ENCODE measurements at places on chromosomes 2 and 18. TPM values are rescaled to one million over a fixed set of nuclear protein-coding genes. Genes with fewer than 3 reads are reported as not detected.

- no peaks in the 10 kb centered on the region for H3K27me3 ChIP-seq
- peaks cover 8% of the 10 kb centered on the region for H3K36me3 ChIP-seq
- peak; percentile 32 for DNase-seq
- peak overlapping the region; percentile 92 for H3K27ac ChIP-seq
- peak overlapping the region; percentile 61 for H3K4me3 ChIP-seq
- peaks cover 16% of the 10 kb centered on the region for H3K4me1 ChIP-seq
Observed at GRCh38 chr2:227325839-227326195, 766 bp downstream of the MFF start.

- no peaks in the 10 kb centered on the region for H3K27me3 ChIP-seq
- peaks cover 73% of the 10 kb centered on the region for H3K4me1 ChIP-seq
- H3K36me3 ChIP-seq, result no peaks in the 10 kb centered on the region
- H3K4me3 ChIP-seq, result no peak overlapping the region
- H3K27ac ChIP-seq, result peak overlapping the region; percentile 73
Observed at GRCh38 chr18:35051641-35052377, 10.6 kb downstream of the MAPRE2 start.

DNA sequence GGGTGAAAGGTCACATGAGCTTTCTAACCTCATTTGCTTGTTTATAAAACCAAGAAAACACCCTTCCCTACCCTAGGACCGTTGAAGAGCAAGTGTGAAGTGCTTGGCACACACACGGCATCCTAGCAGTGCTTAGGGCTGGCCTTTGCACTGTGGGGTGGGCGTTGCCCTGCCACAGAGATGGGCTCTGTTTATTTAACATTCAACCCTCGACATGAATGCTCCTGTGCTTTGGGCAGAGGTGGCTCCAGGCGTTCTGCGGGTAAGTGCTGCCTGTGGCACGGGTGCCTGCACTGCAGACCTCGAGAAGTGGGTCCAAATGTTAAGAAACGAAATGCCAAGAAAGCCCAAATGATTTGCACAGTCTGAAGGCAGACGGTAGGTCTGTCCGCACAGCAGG is 170.1 kb downstream of the FHOD3 start:
- no peaks in the 10 kb centered on the region for H3K36me3 ChIP-seq
- peaks cover 15% of the 10 kb centered on the region for H3K4me1 ChIP-seq
- DNase-seq, result no peak
- no peak overlapping the region for H3K4me3 ChIP-seq
- H3K27me3 ChIP-seq, result no peaks in the 10 kb centered on the region

- no peaks in the 10 kb centered on the region for H3K27me3 ChIP-seq
- no peaks in the 10 kb centered on the region for H3K36me3 ChIP-seq
- H3K4me1 ChIP-seq, result peaks cover 7% of the 10 kb centered on the region
- H3K4me3 ChIP-seq, result no peak overlapping the region
- DNase-seq, result no peak
- H3K27ac ChIP-seq, result no peak overlapping the region
Observed at GRCh38 chr2:111711270-111711669, 172.7 kb downstream of the ANAPC1 start.

DNA sequence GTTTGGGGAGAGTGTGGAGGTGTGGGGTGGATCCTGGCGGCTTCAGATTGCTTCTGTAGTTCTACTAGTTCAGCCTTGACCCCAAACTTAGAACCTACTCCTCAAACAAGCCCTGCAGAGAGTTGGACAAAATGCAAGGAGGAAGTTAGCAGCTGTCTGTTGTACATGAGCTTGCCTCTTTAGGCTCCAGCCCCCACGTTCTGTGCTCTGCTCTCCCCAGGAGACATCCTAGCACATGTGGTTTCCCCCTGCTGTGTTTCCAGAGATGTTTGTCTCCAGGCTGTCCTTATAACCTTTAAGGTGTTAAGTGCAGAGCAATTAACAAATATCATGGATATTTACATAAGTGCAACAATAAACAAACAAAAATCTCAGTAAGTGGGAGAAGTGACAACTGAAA is 111.1 kb downstream of the ACOXL start:
- no peak overlapping the region for H3K27ac ChIP-seq
- no peaks in the 10 kb centered on the region for H3K27me3 ChIP-seq
- H3K36me3 ChIP-seq, result no peaks in the 10 kb centered on the region
- no peaks in the 10 kb centered on the region for H3K4me1 ChIP-seq
- no peak overlapping the region for H3K4me3 ChIP-seq
- DNase-seq, result no peak

GRCh38 chr2:30709516-30709915 is 97.7 kb downstream of the CAPN13 start:
- no peak overlapping the region for H3K4me3 ChIP-seq
- peaks cover 33% of the 10 kb centered on the region for H3K4me1 ChIP-seq
- H3K27ac ChIP-seq, result no peak overlapping the region
- no peaks in the 10 kb centered on the region for H3K36me3 ChIP-seq
- H3K27me3 ChIP-seq, result no peaks in the 10 kb centered on the region

GRCh38 chr2:127418300-127419111 is at the start of gene PROC:
PROC (plus strand) TSS chr2:127418427; CDS start chr2:127419943, 1,516 bp downstream.
- no peak for DNase-seq
- H3K27ac ChIP-seq, result no peak within 1 kb of the TSS
- H3K36me3 ChIP-seq, result no peaks in the 10 kb centered on the region
- H3K4me3 ChIP-seq, result no peak within 1 kb of the TSS

DNA sequence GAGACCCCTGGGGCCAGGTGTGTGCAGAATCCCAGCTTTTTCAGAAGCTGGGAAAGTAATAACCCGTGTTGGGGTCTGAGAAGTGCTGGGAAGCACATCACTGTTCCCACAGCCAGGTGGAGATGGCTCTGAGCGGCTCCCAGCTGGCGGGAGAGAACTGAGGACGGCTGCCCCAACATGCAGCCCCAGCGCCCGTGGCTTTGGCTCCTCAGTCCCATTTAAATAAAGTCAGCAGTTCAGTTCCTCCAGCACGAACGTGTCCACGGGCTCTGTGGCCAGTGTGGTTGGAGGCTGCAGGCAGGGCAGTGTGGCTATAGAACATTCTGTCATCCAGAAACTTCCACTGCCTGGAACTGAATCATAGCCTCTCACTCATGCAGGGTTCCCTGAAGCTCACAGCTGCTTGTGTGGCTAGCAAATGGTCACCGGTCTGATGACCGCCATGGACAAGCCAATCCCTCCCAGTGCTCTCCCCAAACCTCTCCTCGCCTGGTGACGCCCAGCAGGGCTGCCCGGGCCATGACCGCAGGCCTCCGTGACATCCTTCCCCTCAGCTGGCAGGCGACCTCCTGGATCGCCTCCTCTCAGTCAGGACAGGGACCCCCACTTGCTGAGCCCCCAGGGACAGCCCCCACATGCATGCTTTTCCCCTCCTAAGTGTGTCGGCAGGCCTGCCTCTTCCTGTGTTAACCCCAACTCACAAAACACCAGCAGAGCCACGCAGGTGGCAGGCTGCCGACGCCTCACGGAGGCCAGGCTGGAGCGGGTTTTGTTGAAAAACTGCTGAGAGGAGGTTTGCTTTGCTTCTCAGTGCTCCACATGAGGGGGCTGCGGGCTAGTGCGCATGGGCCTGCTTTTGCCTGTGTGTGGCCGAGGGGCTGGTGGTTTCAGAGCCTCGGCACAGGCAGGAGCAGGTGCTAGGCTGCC is 1.3 kb downstream of the RTP5 start:
- H3K27me3 ChIP-seq, result peaks cover 18% of the 10 kb centered on the region
- peak; percentile 61 for DNase-seq
- H3K36me3 ChIP-seq, result no peaks in the 10 kb centered on the region
- H3K4me3 ChIP-seq, result no peak overlapping the region
- H3K27ac ChIP-seq, result no peak overlapping the region

GRCh38 chr2:224271617-224272236 is 130.2 kb downstream of the FAM124B start:
- H3K27ac ChIP-seq, result no peak overlapping the region
- H3K4me3 ChIP-seq, result no peak overlapping the region
- H3K36me3 ChIP-seq, result no peaks in the 10 kb centered on the region
- no peaks in the 10 kb centered on the region for H3K4me1 ChIP-seq
- H3K27me3 ChIP-seq, result no peaks in the 10 kb centered on the region

GRCh38 chr18:45164551-45164950 is 450.7 kb upstream of the SLC14A2 start:
- H3K36me3 ChIP-seq, result no peaks in the 10 kb centered on the region
- no peaks in the 10 kb centered on the region for H3K27me3 ChIP-seq
- no peak overlapping the region for H3K4me3 ChIP-seq
- H3K4me1 ChIP-seq, result no peaks in the 10 kb centered on the region
- no peak overlapping the region for H3K27ac ChIP-seq
- DNase-seq, result no peak

DNA sequence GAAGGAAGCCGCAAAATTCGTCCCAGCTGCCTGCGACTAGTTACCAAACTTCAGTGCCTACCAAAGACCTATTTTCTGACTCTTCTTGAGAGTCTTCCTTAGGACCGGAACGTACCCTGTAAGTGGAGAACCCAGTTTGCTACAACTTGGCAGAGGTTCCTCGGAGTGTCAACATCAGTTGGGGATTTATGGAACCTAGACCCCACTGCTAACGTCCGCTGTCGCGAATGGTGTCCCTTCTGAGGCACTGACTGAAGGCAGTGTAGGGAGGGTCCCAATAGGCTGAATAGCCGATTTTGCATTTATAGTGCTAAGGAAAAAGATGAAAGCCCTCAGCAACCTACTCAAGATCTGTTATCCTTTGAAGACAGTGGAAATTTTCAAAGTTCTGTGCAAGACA is 568 bp upstream of the STK17B start:
- H3K36me3 ChIP-seq, result no peaks in the 10 kb centered on the region
- peaks cover 9% of the 10 kb centered on the region for H3K4me1 ChIP-seq
- H3K4me3 ChIP-seq, result peak overlapping the region; percentile 66
- no peak for DNase-seq

GRCh38 chr2:38602136-38602731 is 494 bp downstream of the HNRNPLL start:
- DNase-seq, result peak; percentile 48
- H3K36me3 ChIP-seq, result no peaks in the 10 kb centered on the region
- H3K27ac ChIP-seq, result peak overlapping the region; percentile 97

DNA sequence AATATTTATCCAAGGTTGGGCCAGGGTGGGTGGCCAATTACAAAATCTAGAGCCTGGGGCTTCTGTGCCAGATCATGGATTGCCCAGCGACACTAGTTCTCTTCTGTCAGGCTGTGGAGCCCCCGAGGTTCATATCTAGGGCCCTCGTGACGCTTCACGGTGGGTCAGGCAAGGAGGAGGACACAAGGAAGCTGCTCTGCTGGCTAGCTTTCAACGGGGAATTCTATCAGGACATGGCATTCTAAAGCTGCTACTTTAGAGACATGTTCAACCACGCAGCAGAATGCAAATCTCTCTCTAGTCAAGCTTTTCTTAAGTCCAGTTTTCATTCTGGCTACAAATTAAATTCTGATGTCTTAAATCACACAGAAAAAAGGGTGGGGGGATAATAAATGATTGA is 180.2 kb downstream of the THADA start:
- no peaks in the 10 kb centered on the region for H3K36me3 ChIP-seq
- H3K27ac ChIP-seq, result no peak overlapping the region
- H3K27me3 ChIP-seq, result no peaks in the 10 kb centered on the region

- no peak for DNase-seq
- H3K27ac ChIP-seq, result no peak overlapping the region
- no peak overlapping the region for H3K4me3 ChIP-seq
- H3K4me1 ChIP-seq, result no peaks in the 10 kb centered on the region
Observed at GRCh38 chr2:211114826-211115455, 558.5 kb downstream of the CPS1 start.

DNA sequence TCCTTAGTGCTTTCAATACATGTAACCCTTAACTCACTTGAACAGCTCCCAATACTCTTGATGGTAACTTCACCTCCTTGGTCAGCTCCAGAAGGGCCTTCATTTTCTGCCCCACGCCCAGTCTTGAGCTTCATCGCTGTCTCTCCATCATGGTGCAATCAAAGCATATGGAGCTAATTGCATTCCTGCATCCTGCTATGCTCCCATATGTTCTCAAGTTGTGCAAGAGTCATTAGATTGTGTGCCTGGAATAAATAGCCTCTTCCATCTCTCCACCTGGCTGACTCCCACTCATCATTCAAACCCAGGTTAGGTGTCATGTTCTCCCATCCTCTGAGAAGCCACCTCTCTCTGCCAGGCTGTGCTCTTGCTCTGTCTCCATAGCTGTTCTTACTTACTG is 364.5 kb upstream of the RGPD4 start:
- H3K4me3 ChIP-seq, result no peak overlapping the region
- H3K27ac ChIP-seq, result no peak overlapping the region
- no peaks in the 10 kb centered on the region for H3K27me3 ChIP-seq
- DNase-seq, result no peak

DNA sequence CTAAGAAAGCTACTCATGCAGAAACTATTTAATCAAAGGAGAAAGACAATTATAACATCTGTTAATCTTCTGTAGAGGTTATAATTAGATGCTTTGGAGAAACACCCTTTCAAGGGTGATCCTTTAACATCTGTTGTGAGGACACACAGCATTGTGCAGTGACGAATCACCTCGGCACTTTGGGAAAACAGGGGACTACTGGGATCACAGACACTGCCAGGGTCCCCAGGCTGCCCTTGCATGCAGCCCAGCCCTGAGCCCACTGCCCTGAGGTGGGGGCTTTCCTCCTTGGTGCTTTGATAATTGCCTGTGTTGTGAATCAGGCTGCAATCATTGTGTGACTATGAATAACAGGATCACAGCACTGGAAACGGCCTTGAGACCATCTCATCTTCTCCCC is 10.6 kb downstream of the NCKAP5 start:
- no peak overlapping the region for H3K4me3 ChIP-seq
- H3K27me3 ChIP-seq, result no peaks in the 10 kb centered on the region
- H3K4me1 ChIP-seq, result peaks cover 9% of the 10 kb centered on the region
- no peaks in the 10 kb centered on the region for H3K36me3 ChIP-seq

DNA sequence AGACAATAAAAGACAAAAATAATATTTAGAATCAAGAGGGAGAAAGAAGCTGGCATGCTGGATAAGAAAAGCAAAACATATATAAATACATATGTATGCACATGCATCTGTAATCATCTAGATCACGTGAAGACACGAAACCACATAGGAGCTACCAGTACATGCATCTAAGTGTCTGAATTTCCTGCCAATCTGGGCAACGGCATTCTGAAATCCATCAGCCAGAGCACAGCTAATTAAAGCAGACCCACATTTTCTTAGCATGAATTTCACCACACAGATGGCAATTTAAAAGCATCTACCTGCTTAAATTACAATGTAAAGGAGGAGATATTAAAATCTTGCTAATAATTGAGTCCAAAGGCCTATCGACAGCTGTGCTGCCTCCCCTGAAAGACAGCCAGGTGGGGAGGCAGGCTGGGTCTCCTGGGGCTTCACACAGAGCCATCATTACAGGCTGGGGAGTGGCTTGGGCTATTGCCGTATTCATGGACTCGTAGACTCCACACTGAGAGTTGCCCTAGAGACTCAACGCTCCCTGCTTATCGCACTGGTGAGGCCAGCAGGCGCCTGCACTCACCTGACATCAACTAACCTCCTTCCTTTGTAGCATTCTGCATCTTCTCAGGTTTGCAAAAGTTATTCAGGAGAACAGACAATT is 272.5 kb upstream of the PXDN start:
- H3K36me3 ChIP-seq, result no peaks in the 10 kb centered on the region
- no peak for DNase-seq
- H3K27ac ChIP-seq, result no peak overlapping the region
- H3K27me3 ChIP-seq, result no peaks in the 10 kb centered on the region

- H3K4me3 ChIP-seq, result no peak overlapping the region
- H3K4me1 ChIP-seq, result peaks cover 4% of the 10 kb centered on the region
Observed at GRCh38 chr2:231293163-231293562, 94.7 kb downstream of the ARMC9 start.

GRCh38 chr18:57352271-57352701 is at the start of gene ST8SIA3:
ST8SIA3 (plus strand) TSS chr18:57352557; CDS start chr18:57352847, 290 bp downstream.
- H3K4me1 ChIP-seq, result no peaks in the 10 kb centered on the region
- H3K36me3 ChIP-seq, result no peaks in the 10 kb centered on the region
- H3K4me3 ChIP-seq, result no peak within 1 kb of the TSS
- no peak for DNase-seq
- H3K27me3 ChIP-seq, result peaks cover 44% of the 10 kb centered on the region

The ASPRV1 gene
- total RNA-seq, result 0.28 TPM

The ASB18 gene
- 29.0 TPM for total RNA-seq

The VRK2 gene
- 26.8 TPM for total RNA-seq

The NPAS2 gene
- 51.3 TPM for total RNA-seq

The TRIM43 gene
- not detected for total RNA-seq
